ENCODE measurements at places on chromosomes 12 and 14.

DNA sequence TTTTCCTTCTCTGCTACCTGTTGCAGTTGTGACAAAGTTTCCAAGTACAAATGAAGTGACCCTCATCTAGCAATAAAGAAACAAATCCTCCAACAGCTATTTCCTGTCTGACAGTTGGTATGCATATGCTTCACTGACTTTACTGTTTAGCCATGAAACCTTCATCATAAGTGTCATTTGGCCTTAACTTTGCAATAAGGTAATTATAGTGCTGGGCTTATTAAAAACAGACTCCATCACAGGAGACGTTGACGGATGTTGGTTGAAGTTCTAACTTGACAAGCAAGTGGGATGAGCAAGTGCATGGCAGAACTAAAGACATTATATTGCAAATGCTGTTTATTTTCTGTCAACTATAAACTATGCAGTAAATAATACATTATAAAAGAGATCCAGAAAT, 425.2 kb downstream of the RPS29 start:
- DNase-seq: no peak

- DNase-seq: no peak
Observed at GRCh38 chr14:73655851-73656250, 11.1 kb downstream of the DNAL1 start.

DNA sequence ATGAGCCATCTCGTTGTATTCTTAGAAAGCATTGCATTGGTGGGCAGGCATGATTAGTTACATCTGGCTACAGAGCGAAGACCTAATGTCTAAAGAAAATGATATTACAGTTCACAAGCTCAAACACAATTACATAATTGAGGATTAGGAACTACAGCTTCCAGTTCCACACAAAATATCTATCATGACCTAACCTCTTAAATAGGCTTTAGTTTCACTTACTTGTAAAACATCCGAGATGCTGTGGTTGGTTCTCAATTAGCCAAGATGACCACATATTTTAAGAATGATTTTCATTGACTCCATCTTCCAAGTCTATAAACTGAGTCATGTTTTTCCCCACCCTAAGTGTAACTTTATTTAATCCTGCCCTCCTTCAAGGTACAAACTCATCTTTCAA, 69.5 kb downstream of the LRIG3 start:
- DNase-seq: no peak

DNA sequence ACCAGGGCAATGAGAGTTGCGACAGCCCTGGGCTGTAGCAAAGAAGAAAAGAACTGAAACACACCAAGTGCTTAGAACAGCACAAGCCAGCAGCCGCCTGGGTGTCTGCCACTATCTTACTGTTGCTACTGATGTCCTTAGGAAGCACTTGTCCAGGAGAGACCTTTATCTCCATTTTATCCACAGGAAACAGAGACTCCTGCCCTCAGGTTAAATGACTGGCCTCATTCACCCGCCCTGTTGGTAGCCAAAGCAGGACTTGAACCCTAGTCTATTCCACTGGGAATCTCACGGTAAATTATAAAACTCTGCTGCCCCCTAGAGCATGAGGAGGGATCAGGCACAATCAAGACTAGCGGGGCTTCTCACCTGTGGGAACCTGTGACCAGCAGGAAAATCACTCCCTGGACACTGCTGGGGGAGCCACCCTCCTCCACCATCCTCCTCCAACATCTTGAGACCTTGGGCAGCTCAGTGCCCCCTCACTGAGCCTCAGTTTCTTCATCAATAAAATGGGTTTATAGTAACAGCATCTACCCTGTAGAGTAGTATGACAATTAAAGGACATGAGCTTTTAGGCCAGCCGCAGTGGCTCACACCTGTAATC, 20.5 kb upstream of the TESC start:
- DNase-seq: peak; percentile 59

- DNase-seq: no peak
Observed at GRCh38 chr14:88872976-88873375, 48.5 kb downstream of the TTC8 start.

GRCh38 chr14:80850197-80850814, 91.2 kb downstream of the CEP128 start:
- peak; percentile 17 for DNase-seq

- DNase-seq: no peak
Observed at GRCh38 chr12:6090803-6091202, 33.7 kb downstream of the VWF start.

- DNase-seq: peak; percentile 37
Observed at GRCh38 chr14:60845523-60845922, 111.0 kb downstream of the MNAT1 start.
